ENCODE measurements at places on chromosomes 6 and 20. TPM values are rescaled to one million over a fixed set of nuclear protein-coding genes. Genes with fewer than 3 reads are reported as not detected.

- peak; percentile 14 for DNase-seq
Measured at GRCh38 chr6:74096329-74096728, 400.3 kb downstream of the CD109 start.

DNA sequence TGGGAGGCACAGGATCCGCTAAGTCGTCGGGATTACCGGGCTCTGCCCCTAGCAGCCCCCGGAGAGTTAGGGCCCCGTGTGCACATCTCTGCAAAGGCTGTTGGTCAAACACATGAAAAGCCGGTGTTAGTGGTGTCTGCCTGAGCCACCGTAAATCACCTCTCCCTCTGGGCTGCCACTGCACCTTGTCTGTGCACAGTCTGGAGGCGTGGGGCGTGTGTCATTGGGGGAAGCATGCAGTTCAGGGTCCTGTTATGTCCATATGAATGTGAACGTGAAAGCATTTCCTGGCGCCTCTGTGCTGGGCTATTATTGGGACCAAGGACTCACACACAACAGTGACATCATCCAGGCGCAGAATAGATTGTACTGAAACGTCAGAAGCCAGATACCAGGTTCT is 305.6 kb downstream of the NRN1 start:
- DNase-seq: no peak

The RIPOR2 gene
- polyA plus RNA-seq: 1.0 TPM

GRCh38 chr6:108510461-108511319 is 50.0 kb upstream of the FOXO3 start:
- DNase-seq: no peak

DNA sequence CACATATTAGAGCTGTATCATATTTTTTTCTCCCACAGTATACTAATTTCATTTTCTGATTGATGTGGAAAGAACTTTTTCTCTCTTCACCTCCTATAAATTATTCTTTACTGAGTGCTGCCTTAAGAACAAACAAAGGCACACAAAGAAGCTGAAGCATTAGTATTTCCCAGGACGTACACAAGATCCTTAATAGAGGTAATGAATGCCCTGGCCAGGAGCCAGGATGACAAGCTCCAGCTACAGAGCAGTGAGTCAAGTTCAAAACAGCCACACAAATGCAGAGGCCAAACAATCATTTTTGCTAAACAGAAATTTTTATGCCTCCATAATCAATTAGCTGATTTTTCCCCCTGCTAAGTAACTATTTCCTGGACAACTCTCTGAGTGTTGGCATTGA is 639.6 kb downstream of the EPHA7 start:
- DNase-seq: peak; percentile 6

- peak; percentile 27 for DNase-seq
Measured at GRCh38 chr20:39880890-39881289, 808.1 kb downstream of the MAFB start.

GRCh38 chr6:166703149-166703710 is 76.2 kb upstream of the RPS6KA2 start:
- no peak for DNase-seq

- no peak for DNase-seq
Measured at GRCh38 chr6:160987265-160987664, 4.3 kb upstream of the MAP3K4 start.

- no peak for DNase-seq
Measured at GRCh38 chr6:154112181-154112809, 73.3 kb downstream of the OPRM1 start.

The SAPCD1 gene
- polyA plus RNA-seq: 6.4 TPM

- peak; percentile 53 for DNase-seq
Measured at GRCh38 chr6:137647762-137648447, 153.7 kb upstream of the OLIG3 start.

DNA sequence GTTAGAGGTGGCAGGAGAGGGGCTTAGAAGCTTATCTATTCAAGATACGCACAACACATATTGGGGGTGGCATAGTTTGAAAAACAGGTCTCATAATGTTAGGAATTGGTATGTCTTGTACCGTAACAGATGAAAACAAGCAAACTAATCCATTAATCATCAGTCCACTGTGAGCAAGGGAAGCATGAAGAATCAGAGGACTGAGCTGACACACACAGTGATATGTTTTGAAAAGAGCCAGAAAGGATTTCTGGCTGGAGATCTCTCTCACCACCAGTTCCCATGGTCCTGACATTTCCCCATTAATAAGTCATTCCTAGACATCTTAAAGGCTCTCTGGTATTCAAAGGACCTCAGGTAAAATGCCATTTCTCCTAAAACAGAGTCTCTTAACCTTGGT is 158.8 kb upstream of the PHACTR1 start:
- DNase-seq: no peak

The UBE2C gene
- polyA plus RNA-seq: 36.6 TPM

DNA sequence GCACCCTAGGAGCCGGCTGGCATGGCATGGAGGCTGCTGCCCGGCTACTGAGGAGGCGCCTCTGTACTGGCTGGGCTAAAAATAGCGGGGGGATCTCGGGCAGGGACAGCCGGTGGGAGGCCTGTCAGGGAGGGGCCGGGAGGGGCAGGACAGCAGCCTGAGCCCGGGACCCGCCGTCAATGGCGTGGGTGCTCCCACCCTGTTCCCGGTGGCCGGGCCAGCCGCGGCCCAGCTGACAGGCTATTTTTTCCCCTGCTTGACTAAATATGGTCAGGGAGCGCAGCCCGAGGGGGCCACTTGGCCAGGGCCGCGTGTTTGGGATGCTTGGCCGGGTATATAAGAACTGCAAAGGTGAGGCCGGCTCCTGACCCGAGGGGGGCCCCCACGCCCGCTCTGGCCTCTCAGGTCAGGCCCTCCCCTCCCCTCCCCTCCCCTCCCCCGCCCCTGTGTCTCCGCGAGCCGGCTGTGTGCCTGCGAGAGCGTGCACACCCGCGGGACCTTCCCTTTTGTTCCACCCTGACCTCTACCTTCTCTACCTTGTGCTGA is 74.4 kb upstream of the GATA5 start:
- no peak for DNase-seq

The AGPAT4 gene
- 2.3 TPM for polyA plus RNA-seq

- DNase-seq: no peak
Measured at GRCh38 chr6:155962276-155962675, 506.6 kb upstream of the NOX3 start.

The ISM1 gene
- polyA plus RNA-seq: not detected

DNA sequence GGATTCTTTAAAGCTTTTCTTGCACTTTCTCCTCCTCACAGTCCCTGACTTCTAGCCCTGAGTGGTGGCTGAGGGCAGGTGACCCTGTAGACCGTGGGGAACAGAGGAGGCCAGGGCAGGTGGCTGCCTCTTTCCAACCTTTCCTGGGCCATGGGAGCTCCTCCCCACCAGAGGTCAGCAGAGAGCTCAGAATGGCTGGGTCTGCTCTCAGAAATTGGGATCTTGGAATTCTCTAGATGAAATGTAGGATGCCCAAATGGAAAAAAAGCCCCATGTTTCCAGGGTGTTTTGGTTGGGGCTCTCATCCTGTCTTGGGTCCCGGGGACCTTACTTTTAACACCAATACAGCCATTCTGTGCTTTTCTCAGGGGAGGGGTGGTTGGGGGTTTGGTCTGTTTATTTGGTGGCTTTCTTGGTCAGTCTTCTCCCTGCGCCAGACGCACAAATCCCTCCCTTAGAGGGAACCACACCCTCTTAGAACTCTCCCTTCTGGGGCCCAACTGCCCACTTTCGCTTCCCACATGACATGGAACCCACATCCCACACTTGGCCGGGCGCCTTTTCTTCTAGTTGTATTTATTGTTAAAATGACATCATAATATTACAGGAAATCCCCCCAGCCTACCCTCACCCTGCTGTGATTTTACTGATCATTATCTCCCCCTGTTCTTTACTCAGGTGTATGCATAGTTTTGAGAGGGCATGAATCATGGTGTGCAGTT is 17.9 kb downstream of the GNAS start:
- peak; percentile 79 for DNase-seq

- no peak for DNase-seq
Measured at GRCh38 chr6:33727932-33728331, 16.4 kb upstream of the UQCC2 start.

DNA sequence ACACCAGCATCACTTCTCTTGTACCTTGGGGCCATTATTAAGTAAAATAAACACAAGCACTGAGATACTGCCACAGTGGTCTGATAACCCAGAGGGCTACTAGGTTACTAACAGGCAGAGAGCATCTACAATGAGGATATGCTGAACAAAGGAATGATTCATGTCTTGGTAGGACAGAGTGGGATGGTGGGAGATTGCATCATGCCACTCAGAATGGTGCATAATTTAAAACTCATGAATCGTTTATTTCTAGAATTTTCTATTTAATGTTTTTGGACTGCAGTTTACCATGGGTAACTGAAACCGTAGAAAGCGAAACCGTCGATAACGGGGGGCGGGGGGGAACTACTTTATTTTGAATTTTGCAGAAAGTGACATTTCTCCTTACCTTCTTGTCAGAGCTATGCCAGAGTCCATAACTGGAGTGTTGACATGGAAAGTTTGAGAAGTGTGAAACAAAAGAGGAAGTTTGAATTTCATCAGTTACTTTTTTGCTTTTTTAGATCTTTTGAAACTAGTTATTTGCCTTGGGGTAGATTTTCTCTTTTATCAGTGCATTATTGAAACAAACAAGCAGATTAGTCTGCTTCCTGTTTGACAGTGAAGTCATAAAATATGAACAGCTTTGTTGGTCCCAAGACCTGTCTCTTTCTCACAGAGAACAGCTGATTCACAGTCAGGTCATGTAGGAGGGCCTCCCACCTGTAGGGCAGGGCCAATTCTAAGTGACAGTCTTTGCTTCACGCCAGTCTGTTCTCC is 124.9 kb downstream of the KLHL32 start:
- peak; percentile 53 for DNase-seq

The MLIP gene
- polyA plus RNA-seq: 5.1 TPM

The PRDM13 gene
- not detected for polyA plus RNA-seq

GRCh38 chr6:112416866-112417265 is 69.7 kb downstream of the RFPL4B start:
- DNase-seq: no peak

DNA sequence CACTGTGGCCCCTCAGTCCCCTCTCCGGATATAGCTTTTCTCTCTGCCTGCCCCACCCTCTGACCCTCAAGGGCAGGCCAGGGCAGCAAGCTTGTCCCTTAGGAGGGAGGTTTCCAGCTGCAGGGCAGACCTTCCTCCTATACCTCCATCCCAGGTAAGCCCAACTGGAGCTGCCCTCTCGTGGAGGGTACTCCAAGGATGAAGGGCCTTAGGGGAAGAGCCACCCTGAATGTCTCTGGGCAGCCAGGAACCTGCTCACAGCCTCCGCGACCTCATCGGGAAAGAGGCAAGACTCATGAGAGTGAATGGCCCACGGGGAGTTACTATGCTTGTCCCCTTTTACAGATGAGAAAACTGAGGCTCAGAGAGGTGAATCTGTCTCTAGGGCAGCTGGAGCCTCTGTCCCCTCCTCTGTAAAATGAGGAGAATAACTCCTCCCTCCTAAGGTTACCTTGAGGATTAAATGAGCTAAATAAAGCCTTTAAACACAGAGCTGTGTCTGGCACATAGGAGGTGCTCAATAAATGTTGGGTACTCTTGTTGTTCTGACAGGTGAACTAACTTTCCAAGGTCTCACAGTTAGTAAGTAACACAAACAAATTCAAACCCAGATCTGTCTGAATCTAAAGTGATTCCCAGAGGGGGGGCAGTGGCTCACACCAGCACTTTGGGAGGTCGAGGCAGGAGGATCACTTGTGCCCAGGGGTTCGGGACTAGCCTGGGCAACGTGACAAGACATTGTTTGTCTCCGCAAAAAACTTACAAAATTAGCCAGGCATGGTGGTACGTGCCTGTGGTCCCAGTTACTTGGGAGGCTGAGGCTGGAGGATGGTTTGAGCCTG is 12.1 kb downstream of the SRXN1 start:
- DNase-seq: no peak

DNA sequence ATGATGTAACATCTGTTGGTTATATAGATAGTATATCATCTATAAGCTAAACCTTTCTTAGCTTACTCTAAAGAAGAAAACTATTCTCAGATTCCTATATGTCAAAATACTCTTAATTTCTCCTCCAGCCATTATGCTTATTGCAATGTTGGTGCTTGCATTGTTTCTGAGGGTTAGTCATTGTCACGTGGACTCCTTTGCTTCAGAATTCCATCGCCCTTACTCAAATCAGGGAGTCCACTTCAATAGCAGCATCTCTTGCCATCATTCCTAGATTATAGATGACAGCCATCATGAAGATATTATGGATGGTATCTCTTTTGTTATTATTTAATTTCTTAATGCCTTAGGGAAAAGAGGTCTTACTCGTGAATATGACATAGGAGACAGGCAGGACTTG is 776.1 kb downstream of the TENT5A start:
- no peak for DNase-seq

DNA sequence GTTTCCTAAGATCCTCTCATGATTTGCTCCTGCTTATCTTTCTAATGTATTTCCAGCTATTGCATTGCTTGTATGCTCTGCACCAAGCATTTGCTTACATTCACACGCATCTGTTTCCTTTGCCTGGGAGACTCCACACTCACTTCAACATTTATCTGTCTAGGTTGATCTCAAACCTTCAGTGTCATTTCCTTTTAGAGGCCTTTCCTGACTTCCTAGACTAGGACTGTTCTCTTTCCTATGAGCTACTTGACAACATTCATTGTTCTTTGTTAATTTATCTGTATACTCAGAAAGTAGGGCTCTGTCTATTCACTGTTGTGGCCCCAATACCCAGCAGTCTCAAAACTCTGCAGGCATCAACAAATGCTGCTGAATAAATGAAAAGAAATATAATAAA is 84.4 kb downstream of the WASF1 start:
- DNase-seq: no peak

DNA sequence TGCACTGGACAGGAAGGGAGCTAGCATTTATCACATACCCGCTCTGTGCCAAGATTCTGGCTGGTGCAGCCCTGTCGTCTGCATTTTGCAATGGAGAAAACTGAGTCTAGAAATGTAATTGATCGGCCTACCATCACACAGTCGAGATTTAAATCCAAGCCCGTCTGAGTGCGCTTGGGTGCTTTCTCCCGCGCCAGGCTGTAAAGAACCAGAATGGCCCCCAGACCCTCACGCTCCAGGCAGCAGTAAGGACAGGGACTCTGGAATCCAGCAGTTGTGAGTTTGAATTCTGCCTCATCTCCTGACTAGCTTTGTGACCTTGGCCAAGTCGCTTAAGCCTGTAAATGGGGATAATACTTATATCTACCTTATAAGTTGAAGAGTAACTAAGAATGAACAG is 10.8 kb downstream of the DYNLRB1 start:
- DNase-seq: no peak

DNA sequence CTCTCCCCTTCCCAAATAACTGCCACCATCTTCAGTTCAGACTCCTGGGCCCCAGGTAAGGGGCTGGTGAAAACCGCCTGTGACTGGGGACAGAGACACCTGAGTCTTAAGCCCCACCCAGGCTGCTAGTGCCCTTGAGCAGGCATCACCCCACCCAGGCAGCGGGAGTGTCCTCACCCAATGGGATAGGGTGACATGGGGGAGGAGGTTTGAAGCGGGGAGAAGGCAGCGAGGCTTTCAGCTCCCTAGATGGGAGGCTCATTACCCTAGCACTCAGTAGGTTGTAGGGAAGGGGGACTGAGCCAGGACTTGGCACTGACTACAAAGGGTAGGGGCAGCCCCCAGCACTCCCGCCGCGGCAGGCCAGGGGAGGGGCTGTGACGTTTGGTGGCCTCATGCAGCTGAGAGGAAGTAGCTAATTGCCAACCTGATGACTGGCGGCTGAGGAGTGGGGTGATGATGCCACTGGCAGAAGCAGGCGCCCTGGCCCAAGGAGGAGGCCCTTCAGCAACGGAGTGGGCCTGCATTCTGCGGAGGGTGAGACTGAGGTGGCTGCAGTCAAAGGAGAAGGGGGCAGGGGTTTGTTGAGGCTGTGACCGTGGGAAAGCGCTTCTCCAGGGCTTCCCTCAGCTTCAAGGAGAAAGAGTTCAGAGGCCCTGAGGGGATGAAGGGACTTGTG is 126.9 kb downstream of the MRPL14 start:
- DNase-seq: peak; percentile 76

All from small intestine (tissue), 16 donors.